ENCODE measurements at places on chromosomes 12 and 14.

DNA sequence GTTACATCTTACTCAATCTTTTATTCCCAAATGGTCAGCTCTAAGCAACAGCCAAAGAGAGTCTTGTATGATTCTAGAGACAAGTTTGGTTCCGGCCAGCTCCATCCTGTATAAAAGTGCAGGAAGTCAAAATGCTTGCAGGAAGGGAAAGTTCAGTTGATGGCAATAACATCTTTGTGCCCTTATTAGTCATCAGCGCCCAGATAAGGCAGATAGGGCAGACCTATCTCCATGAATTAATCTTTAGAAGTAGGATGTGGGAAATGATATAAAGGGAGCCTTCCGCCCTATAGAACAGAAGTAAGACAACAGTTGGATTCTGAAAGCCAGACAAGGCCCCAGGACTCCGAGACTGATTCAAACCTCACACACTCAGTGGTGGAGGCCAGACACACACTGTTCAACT lies 6.4 kb downstream of the GNS start:
- no peak for DNase-seq

DNA sequence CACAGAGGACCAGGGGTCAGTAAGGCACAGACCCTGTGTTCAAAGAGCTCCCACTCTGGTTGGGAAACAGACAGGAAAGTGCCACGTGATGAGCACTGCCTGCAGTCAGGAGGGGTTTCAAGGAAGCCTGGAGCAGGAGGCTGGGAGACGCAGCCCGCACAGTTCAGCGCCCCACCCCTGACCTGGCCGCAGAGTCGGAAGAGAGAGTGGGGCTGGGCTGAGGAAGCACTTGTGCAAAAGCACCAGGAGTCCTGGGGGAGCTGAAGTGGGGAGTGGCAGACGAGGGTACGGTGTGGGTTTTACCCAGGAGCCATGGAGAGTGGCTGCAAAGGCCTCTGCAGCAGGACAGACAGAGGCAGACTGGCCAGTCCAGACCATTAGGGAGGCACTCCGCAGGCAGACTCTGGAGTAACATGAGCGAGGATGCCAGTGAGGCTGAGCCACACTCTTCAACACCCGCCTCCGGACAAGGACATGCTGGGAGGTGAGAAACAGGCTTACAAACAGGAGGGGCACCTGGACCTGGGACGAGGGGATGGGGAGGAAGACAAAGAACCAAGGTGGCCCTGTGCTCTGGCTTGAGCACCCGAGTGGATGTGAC lies 85.7 kb upstream of the GPR68 start:
- DNase-seq: no peak

GRCh38 chr12:76183459-76184186 lies 99.1 kb upstream of the NAP1L1 start:
- DNase-seq: peak; percentile 12

GRCh38 chr12:105330931-105331804 lies 677 bp downstream of the C12orf75 start:
- DNase-seq: no peak

- DNase-seq: no peak
Measured at GRCh38 chr14:91372671-91373495, 44.7 kb downstream of the CCDC88C start.

- DNase-seq: no peak
Measured at GRCh38 chr12:65023485-65023884, 97.6 kb downstream of the WIF1 start.

DNA sequence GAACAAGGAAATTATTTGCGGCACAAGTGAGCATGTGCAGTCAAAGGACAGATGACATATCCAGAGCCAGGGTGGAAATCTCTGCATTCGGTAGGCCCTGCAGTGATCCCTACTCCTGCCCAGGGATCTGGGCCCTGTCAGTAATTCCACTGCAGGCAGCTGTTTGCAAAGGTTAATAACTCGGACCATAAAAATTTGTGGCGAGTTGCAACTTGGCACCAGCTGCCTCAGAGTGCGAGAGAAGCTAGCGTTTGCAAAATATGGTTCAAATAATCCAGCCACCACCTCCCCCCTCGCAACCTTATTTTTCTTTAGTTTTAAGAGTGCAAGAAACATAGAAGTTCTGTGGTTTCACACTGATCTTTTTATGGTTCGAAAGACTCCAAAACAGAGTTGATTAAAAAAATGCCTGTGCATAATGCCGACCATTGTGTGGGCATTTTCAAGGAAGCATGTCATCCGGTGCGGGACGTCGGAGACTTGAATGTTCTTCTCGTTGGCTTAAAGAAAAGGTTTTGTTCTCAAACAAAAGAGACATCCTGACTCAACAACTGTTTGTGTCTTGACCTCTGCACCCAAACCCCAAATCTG lies 224.5 kb downstream of the BCL11B start:
- DNase-seq: no peak

- no peak for DNase-seq
Measured at GRCh38 chr12:52395761-52396434, 10.2 kb downstream of the KRT82 start.

- DNase-seq: no peak
Measured at GRCh38 chr14:28635387-28635786, 131.2 kb upstream of the FOXG1 start.

GRCh38 chr12:121811434-121812319 lies 7.9 kb downstream of the SETD1B start:
- peak; percentile 50 for DNase-seq

DNA sequence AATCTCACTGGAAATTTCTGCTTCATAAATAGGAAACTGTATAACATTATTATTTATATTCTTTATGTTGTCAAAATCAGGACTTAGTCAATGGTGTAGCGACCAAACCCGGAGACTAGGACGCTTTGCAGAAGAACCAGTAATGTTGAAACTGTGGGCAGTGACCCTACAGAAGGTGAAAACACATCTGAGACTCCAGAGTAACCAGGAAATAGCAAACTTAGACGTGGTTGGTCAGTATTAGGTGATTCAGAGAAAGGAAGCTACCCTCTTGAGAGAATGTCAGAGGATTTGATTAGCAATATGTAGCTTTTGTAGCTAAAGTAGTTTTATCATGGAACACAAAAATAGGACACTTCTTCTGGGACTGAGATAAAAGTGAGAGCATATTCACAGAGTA lies 381.9 kb downstream of the SLC16A7 start:
- no peak for DNase-seq

DNA sequence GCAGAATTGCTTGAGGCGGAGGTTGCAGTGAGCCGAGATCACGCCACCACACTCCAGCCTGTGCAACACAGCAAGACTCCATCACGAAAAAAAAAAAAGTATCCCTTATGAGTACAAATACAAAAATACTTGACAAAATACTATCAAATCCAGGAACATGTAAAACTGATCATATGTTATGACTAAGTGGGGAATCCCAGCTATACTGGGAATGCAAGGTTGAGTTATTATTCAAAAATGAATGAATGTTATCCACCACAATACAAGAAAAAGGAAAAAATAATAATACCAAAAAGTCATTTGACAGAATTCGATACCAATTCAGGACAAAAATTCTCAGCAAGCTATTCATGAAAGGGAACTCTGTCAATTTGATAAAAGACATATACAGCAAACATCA lies 32.6 kb downstream of the MOK start:
- no peak for DNase-seq

GRCh38 chr14:103232831-103233319 lies 101.2 kb upstream of the EIF5 start:
- DNase-seq: no peak

DNA sequence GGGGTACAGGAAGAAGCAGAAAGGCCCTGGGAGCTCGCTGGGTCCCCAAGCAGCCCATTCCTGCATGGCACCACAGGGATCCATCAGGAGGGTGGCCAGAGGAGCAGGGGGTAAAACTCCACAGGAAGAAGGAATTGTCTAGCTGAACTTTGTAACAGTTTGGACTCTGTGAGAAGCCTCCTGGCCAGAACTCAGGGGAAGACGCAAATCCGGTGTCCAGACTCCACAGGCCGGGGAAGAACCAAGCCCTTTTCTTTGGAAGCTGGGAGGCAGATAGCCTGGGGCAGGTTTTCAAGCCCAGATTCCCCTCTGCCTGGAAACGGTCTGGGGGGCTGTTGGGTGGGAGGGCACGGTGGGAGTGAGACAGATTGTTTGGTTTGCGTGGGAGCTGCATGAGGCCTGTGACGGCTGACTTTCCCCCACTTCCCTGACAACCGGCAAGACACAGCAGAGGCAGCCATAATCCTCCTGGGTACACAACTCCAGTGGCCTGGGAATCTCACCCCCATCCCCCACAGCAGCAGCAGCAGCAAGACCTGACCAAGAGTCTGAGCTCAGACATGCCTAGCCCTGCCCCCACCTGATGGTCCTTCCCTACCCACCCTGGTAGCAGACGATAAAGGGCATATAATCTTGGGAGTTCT lies 16.7 kb downstream of the GPHB5 start:
- DNase-seq: no peak

- DNase-seq: no peak
Measured at GRCh38 chr14:24408764-24409163, 10.0 kb downstream of the NYNRIN start.

- no peak for DNase-seq
Measured at GRCh38 chr12:27290501-27291168, 42.0 kb upstream of the BMAL2 start.

GRCh38 chr14:103683139-103683538 lies 32.1 kb downstream of the XRCC3 start:
- no peak for DNase-seq

GRCh38 chr12:102905229-102905628 lies 11.8 kb downstream of the PAH start:
- DNase-seq: no peak

GRCh38 chr14:100348784-100349685 lies 25.9 kb downstream of the SLC25A47 start:
- no peak for DNase-seq

GRCh38 chr12:124745891-124746570 lies 117.6 kb downstream of the SCARB1 start:
- peak; percentile 75 for DNase-seq

GRCh38 chr12:39872425-39872824 lies 233.5 kb downstream of the SLC2A13 start:
- DNase-seq: no peak

- no peak for DNase-seq
Measured at GRCh38 chr12:53365245-53365904, 14.6 kb upstream of the SP1 start.

GRCh38 chr12:4991373-4991772 lies 52.3 kb upstream of the KCNA5 start:
- no peak for DNase-seq

DNA sequence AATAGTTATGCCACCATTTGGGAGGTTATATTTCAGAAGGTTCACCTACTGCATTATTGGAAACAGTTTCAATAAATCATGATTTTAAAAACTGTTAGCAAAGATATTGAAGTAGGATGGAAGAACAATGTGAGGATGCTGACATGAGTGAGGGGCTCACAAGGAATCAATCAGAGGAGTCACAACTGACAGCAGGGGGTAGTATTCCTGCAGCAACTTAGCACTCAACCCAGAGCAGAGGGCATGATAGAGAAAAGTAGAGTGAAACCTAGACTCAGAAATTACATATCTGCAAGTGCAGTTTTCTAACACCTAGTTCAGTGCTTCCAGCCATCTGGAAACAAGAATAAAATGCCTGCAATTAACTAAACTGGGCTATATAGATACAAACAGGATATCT lies 772.5 kb upstream of the USP15 start:
- DNase-seq: no peak

DNA sequence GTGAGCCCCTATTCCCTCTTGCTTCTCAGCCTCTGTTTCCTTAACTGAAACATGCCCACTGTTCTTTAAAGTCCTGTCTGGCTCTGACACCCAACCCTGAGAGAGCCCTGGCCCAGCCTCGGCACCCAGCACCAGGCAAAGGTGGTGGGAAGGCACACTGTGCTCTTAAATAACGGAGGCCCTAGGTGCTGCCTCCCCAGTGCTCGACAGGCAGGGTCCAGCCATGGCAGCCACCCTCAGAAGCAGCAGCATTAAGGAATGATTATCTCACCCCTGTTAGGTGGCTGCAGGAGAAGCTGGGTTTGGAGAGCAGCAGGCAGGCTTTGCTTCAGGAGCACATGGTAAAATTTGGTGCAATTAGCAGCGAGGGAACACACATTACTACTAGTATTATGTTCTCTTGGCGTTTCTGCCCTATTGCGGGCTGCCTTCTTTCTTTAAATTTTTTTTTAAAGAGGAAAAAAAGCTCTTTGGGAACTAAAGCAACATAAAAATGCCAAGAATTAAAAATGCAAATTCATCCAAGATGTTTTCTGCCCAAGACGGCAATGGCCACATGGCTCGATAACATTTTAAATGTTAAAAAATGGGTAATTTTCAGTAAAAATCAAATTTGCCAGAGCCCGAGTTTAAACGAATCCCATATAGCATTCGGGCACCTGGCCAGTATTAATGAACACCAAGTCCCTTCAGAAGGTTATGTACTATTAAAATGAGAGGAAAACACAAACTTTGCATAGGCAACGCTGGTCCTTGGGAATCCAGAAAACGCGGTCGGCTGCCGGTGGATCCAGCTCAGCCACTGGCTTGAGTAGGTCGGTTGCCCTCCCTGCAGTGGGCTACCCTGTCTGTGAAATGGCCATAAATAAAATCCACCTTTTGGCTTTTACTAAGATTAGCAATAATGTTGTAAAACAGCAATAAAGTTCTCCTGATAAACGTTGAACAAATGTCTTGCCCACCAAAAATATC lies 152.2 kb downstream of the BCL11B start:
- DNase-seq: no peak

GRCh38 chr12:124577986-124578385 lies 10.6 kb upstream of the NCOR2 start:
- no peak for DNase-seq

DNA sequence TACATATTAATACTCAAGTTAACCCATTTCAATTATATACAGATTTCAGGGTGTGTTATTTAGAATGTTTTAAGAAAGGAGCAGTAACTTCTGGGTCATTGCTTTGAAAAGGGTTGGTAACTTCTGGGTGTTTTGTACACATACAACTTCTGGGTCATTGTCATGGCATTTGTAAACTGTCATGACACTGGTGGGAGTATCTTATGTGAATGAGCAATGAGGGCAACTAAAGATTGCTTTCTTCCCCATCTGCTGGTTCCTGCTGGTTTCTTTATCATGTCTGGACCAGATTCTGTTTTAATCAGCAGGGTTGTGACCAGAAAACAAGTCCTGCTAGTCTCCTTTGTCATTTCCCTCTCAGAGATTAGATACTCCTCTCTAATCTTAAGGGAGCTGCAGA lies 713.3 kb downstream of the LRFN5 start:
- no peak for DNase-seq

DNA sequence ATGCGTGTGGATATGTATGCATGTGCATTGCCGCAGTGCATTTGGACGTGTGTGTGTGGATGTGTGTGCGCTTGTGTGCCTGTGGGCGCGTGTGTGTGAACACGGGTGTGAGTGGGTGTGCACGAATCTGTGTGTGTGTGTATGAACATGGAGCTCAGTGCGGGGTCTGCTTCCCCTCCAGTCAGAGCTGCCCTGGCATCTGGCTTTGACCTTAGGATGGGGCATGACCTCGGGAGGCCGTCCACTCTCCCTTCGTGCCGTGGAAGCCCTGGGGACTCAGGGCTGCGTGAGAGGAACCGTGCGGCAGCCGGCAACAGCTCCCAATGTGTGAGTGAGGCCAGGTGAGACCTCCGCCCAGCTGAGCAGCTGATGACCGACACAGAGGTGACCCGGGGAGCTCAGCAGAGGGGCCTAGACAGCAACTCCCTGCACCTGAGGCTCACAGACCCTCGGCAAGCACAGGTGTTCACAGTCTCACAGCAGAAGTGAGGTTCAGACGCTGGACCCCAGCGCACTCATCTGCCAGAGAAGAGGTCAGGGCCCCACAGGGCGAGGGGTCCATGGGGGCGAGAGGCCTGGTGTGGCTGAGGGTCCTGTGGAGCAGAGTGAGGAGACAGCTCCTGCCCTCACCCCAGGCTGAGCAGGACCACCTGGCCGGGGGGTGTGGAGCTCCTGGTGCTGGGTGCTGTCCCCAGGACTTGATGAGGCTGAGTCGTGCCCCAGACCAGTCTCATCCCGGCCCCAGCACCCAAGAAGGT lies 33.6 kb upstream of the FBRSL1 start:
- DNase-seq: no peak
